ENCODE measurements at places on chromosomes 3 and 15.

DNA sequence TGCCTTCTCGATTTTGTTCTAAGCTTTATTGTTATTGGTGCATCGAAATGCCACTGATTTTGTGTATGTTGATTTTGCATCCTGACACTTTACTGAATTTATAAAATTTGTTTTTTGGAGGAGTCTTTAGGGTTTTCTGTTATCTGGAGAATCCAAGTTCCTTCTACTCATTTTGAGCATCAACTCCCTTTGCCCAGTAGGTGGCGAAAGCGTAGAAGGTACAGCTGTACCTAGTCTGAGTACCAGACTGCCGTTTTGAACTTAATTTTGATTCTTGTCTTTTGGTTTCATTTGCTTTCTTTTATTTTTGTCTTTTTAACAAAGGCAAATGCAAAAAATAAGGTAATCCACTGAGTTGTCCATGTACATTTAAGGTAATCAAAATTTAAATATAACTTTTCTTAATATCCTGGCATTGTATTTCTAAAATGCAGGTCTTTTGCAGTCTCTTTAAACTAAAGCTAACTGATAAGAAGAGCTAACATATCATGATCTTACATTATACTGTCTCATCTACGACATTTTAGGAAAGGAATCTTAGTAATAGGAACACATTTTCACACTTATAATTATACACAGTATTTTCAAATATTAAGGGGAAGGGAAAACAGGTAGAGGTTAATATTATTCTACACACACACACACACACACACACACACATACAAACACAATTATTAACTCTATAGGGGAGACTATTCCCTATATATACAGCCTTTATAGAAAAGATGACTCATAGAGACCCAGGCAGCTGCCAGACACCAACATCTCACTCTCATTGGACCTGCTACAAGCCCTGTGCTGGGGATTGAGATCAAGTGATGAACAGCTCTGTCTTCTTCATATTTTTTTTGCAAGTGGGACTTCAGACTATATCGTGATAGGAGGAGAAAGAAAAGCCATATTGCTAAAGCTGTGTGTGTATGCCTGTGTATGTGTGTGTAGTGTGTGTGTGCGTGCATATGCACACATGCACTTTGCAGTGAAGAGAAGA, 71.8 kb downstream of the SYNPR start:
- no peak for DNase-seq

DNA sequence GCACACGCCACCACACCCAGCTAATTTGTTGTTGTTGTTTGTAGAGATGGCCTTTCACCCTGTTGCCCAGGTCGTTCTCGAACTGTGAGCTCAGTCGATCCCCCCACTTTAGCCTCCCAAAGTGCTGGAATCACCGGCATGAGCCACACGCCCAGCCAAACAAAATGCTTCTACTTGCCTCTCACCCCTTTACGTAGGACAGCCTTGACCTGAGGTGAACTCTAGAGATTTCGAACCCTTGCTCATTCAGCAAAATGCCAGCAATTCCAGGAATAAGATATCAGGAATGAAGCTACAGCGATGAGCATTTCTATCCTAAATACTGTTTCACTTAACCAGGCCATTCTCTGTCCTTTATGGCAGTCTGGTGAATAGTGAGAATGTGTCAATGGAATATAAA, 135.0 kb downstream of the LRRK1 start:
- no peak for DNase-seq

GRCh38 chr15:63870043-63870394, 36.3 kb upstream of the HERC1 start:
- no peak for DNase-seq

DNA sequence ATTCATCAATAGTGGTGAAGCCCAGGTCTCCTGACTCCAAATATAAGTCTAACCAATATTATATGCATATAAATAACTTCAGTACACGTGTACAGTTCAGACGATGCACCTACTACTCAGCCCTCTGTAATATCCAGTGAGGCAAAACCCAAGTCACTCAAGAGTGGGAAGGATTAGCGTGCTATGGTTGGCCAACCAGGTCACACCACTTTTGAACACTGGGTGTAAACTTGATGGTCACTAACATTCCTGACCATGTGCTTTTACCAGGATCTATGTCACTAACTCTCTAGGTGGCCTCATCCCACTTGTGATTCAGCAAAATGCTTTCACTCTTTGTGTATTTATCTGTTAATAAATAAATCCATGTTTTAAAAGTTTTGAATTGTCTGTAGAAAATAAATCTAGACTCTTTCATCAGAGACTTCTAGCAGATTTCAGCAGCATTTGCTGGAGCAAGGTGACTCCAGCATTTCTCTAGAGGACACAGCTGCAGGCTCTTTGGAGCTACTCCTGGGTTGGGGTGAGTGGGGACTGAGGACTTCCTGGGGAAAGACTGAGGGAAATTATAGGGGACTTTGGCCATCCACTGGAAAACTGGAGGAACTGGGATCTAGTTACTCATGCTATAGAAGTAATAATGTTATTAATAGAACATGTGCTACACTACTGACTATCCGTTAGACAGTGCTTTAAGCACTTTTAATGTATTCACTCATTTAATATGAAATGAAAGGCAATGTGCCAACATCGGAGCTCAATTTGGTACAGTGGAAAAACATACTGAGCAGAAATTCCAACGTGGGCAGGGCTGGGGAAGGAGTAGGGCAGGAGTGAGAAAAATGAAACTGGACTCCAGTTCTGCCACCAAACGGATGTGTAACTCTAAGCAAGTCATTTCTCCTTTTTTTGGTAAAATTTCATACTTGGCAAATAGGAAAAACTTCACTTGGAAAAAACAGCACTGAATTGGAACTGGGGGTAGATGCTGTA, 97.9 kb downstream of the RORA start:
- DNase-seq: no peak

Data from central memory CD4-positive, alpha-beta T cell (primary cell).